Uterus (tissue), 4 donors: ENCODE measurements at places on chromosomes 16 and 17. TPM values are rescaled to one million over a fixed set of nuclear protein-coding genes. Genes with fewer than 3 reads are reported as not detected.

Gene EFNB3
- 13.1 TPM for total RNA-seq

Gene UNC45B
- not detected for total RNA-seq

Gene CCT6B
- total RNA-seq: 5.3 TPM

Gene TOP2A
- total RNA-seq: not detected

Gene PRPSAP1
- 74.3 TPM for total RNA-seq

Gene EVPLL
- total RNA-seq: not detected

Gene CLEC18A
- not detected for total RNA-seq

Gene KRTAP9-2
- not detected for total RNA-seq

Gene PTX4
- not detected for total RNA-seq

GRCh38 chr17:8005967-8006730 lies 3.7 kb downstream of the GUCY2D start:
- DNase-seq: no peak

DNA sequence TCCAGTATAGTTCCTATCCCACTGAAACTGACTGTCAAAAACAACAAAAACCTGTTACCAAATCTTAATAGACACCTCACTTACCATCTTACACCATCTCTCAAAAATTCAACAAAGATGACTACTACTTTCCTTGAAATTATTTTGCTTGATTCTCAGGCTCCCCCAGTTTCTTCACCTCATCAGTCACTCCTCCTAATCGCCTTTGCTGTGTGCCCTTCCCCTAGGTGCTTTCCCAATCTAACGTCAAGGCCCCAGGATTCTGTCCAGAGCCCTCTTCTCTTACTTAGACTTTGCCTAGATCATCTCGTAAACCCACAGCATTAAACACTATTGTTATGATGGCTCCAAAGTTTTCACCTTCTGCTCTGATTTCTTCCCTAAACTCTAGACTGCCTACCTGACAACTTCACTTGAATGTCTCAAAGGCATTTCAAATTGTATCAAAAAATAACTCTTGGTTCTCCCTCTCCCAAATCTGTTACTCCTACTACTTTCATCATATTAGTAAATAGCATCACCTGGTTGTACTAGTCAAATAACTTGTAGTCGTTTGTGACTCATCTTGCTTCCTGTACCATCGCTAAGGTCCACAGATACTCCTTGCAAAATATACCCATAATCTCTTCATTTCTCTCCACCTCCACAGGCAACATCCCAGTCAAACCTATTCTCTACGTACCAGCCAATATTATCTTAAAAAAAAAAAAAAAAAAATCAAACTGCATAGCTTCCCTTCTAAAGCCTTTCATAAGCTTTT lies 18.0 kb downstream of the C16orf87 start:
- DNase-seq: no peak

DNA sequence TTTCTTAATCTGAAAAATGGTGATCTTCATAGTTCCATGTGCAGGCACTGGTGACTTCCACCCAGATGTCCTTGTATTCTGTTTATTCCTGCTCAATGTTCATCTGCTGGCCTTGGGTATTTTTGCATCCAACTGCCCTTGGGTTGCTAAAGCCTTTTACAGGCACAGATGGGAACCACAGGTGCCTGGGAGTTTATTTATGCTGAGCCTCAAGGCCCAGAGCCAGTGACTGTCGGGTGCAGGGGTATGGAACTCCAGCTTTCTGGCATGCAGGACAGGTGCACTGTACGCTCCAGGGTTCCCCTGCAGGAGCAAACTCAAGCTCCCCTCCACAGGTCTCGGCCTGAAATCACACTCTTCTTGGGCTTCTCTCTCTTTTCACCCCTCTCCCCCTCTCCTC lies 22.3 kb downstream of the DYNLRB2 start:
- DNase-seq: no peak

- DNase-seq: no peak
Observed at GRCh38 chr17:57696050-57696449, 49.0 kb downstream of the CCDC182 start.

DNA sequence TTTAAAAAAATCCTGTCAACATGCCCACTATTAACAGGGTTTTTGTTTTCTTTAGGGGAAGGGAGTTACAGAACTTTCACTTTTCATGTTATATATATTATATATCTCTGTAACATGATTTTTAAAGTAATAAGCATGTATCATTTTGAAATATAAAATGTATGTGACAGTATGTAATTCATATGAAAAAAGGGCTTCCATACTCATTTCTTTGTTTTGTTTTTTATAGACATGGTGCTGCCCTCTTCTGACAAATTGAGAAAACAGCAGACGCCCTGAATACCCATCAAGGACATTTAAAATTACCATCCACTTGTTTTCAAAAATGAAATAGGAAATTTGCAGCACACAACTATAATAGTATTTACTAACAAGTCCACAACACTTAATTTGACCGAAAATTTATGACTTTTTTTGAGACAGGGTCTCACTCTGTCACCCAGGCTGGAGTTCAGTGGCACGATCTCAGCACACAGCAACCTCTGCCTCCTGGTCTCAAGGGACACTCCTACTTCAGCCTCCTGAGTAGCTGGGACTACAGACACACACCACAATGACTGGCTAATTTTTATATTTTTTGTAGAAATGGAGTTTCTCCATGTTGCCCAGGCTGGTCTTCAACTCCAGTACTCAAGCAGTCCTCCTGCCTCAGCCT lies 30.4 kb downstream of the CFDP1 start:
- DNase-seq: no peak

DNA sequence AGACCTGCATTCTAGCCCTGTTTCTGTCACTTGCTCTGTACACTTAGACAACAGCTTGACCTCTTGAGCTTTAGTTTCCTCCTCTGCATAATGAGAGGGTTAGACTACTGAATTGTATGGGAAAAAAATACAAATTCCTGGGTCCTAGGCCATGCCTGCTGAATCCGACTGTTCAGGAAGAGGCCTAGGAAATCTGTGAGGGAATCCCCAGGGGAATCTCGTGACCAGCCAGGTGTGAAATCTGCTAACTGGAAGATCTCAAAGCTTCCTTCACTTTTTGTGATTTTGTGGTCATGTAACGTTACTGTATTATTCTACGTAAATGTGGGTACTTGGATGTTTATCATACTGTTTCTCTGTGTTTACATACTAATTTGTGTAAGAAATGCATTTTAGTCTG lies 58.2 kb downstream of the CYLD start:
- DNase-seq: no peak

- no peak for DNase-seq
Observed at GRCh38 chr16:9357829-9358228, 266.4 kb downstream of the HAPSTR1 start.

- no peak for DNase-seq
Observed at GRCh38 chr16:50202926-50203624, 50.0 kb downstream of the TENT4B start.

DNA sequence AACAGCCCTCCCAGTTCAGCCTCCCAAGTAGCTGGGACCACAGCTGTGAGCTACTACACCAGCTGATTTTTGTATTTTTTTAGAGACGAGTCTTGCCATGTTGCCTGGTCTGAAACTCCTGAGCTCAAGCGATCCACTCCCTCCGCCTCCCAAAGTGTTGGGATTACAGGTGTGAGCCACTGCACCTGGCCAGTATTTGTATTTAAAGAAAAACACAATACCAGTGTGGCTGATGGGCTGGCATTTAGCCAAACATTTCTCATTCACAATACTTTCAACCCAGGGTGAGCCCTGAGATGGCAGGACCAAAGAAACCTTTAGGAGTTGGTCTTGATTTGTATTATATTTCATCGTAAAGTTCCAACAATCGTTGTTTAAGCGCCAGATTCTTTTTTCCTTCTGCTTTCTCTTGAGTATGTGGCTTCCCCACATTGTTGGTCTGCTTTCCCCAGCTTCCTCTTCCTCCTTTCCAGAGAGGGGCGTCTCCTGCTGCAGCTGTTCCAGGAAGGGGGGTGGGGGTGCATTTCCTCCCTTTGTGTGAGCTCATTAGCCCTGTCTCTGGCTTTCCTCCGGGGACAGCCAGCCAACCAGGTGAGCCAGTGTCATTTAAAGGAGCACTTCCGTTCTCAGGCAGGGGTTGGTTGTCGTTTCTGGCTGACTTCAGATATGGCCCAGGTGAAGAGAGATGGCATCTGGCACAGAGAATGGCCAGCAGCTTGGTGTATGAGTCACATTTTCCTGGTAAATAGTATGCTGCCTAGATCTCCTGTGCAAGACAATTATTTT lies 79.9 kb downstream of the GPRC5B start:
- no peak for DNase-seq

- DNase-seq: no peak
Observed at GRCh38 chr16:14676633-14677032, 17.5 kb downstream of the PLA2G10 start.

DNA sequence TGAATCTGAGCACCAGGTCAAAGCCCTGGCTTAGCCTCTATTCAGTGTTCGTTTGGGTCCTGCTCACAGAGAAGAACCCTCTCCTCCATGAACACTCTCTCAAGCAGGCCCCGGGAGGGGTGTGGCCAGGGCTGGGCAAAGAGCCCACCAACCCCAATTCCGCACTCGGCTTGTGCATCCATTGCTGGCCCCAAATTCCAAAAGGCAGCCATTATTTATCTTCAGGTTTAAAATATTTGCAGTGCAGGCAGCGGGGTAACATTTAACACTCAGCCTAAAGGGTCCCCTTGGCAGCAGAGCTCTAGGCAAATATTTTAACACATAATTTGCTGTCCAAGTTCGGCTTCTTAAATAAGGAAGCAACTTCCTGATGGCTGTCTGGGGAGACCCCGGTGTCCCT lies 115.7 kb downstream of the ZNF423 start:
- no peak for DNase-seq

DNA sequence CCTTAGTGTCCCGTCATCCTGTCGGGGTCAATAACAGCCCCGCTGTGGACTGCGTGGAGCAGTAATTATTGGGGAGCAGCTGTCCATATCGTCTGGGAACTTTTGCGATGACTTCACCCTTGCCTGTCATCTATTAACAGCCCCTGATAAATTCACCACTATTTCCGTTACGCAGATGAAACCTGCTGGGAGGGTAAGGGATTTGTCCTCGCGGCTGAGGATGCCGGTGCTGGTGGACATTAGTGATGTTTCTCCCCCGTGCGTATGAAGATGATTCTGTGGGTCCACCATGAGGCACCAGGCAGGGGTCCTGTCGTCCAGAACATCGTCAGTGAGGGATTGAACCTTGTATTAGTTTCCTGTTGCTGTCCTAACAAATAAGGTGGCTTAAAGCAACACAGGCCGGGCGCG lies 1.0 kb downstream of the FLYWCH2 start:
- DNase-seq: no peak

DNA sequence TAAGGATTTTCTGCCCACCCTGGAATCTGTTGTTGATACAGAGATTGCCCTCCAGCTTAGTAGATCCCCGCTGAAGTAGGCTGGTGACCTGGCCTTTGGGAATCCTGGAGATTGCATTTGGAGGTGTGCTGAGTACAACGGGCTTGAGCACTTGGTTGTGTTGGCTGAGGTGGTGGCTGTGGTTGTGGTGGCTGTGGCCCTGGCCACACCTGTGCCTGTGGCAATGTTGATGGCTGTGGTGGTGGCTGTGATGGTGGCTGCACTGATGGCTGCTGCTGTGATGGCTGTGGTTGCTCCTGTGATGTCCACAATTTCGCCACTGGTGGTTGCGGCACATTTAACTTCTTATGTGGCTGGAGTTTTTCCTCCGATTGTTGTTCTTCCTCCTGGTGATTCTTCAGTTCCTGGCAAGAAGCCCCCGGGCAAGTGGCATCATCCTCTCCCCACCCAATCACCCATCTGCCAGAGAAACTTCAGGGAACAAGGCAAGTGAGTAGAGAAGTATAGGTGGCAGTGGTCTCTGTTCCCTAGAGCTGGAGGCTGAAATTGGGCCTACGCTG lies 4.2 kb downstream of the CCDC200 start:
- no peak for DNase-seq

GRCh38 chr17:32609884-32610650 lies 123.3 kb downstream of the CDK5R1 start:
- DNase-seq: no peak

- no peak for DNase-seq
Observed at GRCh38 chr17:72947475-72947874, 145.0 kb downstream of the SLC39A11 start.
